ENCODE measurements at places on chromosomes 7 and 10. TPM values are rescaled to one million over a fixed set of nuclear protein-coding genes. Genes with fewer than 3 reads are reported as not detected.

GRCh38 chr10:6778992-6779701, 199.1 kb upstream of the PRKCQ start:
- DNase-seq, result no peak

DNA sequence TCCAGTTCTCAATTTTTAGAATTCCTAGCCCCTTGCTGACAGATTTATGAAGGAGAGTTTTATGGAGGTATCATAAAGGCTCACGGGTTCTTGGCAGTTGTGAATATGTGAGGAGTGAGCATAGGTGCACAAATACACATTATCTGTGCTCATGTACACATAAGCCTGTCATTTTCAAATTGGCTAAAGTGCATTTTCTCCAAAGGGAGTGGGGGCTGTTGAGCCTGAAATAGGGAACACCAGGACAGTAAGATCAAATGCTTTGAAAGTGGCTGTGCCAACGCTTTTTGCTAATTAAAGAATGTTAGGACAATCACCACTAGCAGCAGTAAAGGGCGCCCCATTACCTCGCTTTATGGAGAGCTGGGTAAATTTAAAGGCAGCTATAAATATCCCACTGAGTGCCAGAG, 8.3 kb upstream of the LRRC4 start:
- DNase-seq, result no peak

- no peak for DNase-seq
These were observed 10.2 kb upstream of the ZFYVE27 start for GRCh38 chr10:97726636-97727178.

DNA sequence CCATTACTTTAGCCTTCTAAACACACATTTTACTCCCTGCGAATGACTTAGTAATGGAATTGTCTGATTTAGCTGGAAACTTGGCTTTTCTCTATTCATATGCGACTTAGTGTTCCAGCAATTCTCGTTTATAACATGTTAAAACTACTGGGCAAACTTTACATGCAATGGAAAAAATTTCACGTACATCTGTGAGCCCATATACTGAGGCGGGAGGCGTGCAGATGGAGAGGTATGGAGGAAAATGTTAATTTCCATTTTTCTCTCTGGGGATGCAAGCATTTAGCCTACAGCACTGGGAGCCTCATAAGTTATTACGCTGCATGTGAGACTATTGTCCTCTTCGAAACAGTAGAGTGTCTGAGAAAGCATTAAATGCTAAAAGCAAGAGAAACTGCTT, 591.5 kb upstream of the ANKRD30A start:
- DNase-seq, result no peak

DNA sequence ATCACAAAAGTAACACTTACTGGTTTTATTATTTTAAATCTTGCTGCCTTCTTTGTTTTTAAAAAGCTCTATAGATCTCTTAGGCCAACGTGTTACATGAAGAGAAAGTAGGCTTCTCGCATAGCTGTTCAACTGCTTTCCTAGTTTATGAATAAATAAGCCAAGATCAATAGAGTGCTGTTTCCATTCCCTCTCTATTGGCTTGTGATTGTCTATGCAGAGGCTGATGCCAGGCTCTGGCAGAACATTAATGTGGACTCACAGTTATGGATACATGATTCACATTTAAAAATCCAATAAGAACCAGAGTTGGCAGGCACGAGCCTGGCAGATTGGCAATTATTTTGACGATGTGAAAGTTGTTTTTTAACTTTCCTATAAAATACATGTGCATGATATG, 137.5 kb downstream of the GNAT3 start:
- no peak for DNase-seq

- DNase-seq, result no peak
These were observed 43.4 kb downstream of the PPIF start for GRCh38 chr10:79390551-79391229.

- no peak for DNase-seq
These were observed 442.9 kb downstream of the HTR7 start for GRCh38 chr10:90414926-90415325.

Gene CD36
- 3.6 TPM for total RNA-seq

DNA sequence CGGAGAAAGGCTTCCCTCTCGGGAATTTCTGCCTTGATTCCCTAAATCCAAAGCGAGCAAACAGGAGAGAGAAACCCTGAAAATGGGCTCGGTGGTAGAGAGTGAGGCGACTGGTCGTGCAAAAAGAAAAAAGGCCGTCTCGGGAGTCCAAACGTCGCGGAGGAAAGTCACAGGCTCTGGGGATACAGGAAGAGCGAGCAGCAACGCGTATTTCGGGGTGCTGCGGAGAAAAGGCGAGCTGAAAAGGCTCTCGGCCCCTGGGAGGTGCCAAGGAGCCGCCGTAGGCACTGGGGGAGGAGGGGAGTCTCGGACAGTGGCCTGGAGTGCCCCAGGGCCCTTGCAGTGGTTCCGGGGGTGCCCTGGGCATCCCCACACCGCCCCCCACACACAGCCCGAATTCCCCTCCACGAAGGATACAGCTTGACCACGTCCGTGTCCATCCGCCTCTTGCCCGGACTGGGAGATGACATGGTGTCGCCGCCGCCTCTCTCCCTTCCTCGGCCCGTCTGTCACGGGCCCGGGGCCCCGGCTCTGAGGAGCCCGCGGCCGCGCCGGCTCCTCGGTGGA, 591 bp downstream of the UBE2H start:
- DNase-seq, result peak; percentile 29

Gene STEAP1
- not detected for total RNA-seq

Gene FOXI2
- total RNA-seq, result not detected

- DNase-seq, result no peak
These were observed 9.8 kb upstream of the FXYD4 start for GRCh38 chr10:43361547-43362190.

- DNase-seq, result no peak
These were observed 437.9 kb downstream of the POM121L12 start for GRCh38 chr7:53473371-53473770.

Gene AASS
- 2.6 TPM for total RNA-seq

- no peak for DNase-seq
These were observed 9.1 kb downstream of the WIPF3 start for GRCh38 chr7:29815181-29816105.

DNA sequence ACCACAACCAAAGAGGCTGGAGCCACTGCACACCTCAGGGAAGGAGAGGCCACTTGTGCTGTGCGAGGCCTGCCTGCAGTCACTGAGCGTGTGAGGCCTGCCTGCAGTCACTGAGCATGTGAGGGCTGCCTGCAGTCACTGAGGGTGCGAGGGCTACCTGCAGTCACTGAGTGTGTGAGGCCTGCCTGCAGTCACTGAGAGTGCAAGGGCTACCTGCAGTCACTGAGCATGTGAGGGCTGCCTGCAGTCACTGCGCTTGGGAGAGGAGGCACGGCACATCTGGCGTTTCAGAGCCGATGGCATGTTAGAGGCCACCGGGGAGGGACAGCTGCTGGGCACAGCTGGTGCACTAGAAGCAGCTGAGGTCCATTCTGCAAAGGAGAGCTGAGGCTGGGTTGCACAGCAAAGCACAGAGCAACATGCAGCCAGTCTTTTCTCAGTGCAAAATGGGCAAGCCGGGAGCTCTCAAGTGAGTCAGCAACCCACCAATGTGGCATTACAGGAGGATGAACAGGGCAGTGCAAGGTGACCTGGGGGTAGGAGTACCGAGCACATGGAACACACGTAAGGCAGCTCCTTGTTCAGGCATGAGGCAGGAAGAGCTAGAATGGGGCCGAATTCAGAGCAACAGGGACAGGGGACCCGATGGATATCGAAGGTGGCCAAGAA, 540.1 kb downstream of the PTPRN2 start:
- no peak for DNase-seq

GRCh38 chr7:143285470-143285778, 666 bp downstream of the TMEM139 start:
- no peak for DNase-seq

GRCh38 chr7:149791-150636, 42.4 kb upstream of the FAM20C start:
- no peak for DNase-seq

DNA sequence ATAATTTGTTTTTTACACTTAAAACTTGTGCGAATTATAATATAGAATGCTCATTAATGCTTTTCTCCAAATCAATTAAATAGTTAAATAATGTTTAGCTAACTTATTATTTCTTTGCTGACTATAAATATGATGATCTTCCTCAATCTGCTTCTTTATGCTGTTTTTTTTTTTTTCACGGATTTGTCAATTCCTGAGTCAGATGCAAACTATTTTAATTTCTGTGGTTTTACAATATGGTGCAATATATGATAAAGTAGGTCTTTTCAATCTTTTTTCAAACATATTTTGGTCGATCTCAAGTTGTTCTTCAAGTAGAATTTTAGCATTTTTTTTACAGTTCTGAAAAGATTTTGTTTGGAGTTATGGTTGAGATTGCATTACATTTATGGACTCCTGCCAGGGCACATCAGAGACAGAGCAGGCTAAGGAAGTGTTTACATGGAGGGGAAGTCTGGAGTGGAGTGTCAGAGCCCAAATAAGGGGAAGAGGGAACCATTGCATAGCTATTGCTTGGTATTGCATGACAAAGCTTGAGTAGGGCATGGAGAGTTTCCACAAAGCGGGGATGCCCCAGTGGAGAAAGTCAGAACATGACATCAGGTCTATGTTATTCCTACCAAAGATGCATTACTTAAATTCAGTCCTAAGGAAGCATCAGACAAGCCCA, 204.4 kb downstream of the OTUD1 start:
- DNase-seq, result no peak

DNA sequence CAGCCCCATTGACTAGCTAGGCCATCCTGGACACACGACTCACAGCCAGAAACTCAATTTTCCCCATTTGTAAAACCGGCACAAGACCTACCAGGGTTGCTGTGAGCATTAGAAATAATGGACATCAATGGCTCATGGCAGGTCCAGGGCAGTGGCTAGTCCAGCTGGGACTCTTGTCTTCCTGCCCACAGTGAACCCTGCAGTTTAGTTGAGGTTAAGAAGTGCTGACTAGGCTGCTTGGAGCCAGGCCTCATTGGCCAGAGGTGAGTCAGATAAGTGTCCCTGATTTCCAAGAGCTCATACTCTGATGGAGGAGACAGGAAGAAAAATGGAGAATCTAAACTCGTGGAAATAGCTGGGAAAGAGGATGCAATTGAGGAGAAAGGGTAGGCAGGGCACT, 123.4 kb upstream of the ZNF92 start:
- no peak for DNase-seq

GRCh38 chr7:42233695-42234331, 3.2 kb downstream of the GLI3 start:
- DNase-seq, result no peak

Gene UCN3
- total RNA-seq, result not detected

Gene PSD
- total RNA-seq, result 5.4 TPM

Gene TDRD1
- total RNA-seq, result 0.41 TPM

DNA sequence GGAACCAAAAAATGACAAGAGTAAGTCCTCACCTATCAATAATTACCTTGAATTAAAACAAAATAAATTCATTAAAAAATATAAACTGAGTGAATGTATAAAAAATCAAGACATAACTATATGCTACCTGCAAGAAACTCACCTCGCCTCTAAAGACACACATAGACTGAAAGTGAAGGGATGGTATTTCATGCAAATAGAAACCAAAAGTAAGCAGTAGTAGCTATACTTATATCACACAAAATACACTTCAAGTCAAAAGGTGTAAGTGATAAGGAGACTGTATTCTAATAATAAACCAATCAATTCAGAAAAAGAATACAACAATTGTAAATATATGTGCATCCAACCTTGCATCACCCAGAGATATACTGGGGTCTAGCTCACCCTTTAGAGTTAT, 332.6 kb downstream of the SH2D4B start:
- no peak for DNase-seq

Gene GRM8
- total RNA-seq, result not detected

GRCh38 chr10:109889867-109890266, 33.4 kb downstream of the XPNPEP1 start:
- no peak for DNase-seq

DNA sequence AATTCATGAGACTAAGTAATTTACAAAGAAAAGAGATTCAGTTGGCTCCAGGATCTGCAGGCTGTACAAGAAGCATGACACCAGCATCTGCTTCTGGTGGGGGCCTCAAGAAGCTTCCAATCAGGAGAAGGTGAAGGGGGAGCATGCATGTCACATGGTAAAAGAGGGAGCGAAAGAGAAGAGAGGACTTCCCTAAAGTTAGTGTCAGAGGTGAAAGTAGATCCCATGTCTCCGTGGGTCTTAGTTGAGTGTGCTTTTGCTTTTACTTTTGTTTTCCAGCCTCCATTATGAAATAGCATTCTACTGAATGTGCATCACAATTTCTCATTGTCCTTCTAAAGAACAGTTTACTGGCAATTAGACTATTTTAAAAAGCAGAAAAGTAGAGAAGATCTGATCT, 213.6 kb upstream of the FZD1 start:
- no peak for DNase-seq

- DNase-seq, result no peak
These were observed 130.1 kb downstream of the RGS10 start for GRCh38 chr10:119412244-119413092.

All from CD4-positive, alpha-beta memory T cell (primary cell).